Muscle of arm (tissue), 14 donors: ENCODE measurements at places on chromosomes 4 and X.

- DNase-seq, result no peak
These were observed 51.8 kb upstream of the ARX start for GRCh38 chrX:25067271-25068172.

- no peak for DNase-seq
These were observed 73.2 kb upstream of the C1QTNF7 start for GRCh38 chr4:15354371-15355297.

DNA sequence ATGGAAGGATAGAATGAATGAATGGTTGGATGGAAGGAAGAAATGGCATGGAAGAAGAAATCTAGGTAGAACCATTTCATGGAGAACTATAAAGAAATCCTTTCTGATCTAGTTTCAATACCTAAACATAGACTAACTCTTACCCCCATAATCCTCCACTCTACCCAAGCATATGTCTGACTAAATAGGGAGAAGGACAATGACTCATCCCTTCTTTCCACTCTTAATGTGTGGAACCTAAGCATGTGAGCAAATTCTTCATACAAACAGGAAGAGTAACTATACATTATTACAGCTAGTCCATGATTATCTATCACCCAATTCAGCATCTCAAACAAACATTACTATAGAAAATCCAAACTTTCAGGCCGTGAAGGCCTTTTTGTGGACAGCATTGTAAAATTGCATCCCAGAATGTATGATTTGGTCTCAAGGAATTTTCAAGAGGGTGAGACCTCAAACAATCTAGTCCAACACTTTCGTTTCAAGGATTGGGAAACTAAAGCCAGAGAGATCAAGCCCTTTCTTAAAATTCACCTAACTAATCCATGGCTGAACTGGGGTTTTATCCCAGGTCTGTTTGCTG lies 11.2 kb downstream of the C1QTNF7 start:
- no peak for DNase-seq

DNA sequence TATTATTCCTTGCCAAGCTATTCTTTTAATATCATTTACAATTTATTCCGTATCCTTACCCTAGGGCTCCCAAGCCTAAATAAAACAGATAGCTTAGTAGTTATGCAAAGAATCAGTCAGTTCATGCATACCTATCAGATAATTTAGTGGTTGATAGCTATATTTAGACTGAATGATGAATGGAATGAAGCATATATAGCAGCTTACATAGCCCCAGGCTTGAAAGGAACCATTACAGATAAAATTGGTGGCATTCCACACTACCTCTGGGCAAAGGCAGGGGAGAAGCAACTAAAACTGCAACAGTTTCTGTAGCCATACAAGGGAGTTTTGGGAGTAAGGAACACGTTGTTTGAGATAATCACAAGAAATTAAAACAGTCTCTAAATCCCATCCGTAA lies 2.7 kb downstream of the ACE2 start:
- no peak for DNase-seq

GRCh38 chr4:15010038-15010585 lies 7.8 kb downstream of the CPEB2 start:
- DNase-seq, result no peak

DNA sequence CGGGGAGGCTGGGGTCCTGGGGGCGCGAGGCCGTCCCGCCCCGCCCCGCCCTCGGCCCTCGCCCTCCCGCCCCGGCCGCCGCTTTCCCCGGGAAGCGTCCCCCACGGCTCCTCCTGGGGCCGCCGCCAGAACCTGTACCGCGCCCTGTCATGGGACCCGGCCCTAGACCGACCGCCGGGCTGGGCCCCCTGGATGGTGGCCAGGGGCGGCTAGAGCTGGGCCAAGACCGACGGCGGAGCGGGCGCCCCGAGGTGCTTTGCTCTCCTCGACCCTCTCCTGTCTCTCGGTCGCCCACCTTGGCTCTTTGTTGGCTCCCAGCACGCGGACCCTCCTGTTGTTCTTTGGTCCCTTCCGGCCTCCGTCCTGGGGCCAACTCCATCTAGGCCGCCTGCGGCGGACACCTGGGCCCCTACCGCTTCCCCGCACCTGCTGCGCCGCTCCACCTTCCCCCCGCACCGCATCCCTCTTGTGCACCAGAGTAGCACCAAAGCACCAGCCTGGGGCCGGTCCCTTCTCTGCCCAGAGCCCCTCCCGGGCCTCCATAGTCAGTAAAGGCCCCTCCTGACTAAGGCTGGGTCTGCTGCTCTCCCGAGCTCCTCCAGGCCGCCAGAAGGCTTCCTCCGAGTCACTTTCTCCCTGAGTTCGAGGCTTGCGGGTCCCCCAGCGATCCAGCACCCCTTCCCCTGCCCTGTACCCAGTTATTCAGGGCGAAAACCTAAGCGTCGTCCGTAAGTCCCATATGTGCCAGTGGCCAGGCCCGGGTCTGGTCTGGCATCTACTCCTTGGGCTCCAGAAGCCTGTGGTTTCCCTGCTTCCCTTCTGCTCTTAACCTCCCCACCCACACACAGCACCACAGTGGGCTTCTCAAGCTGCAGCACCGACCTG lies 587 bp downstream of the TACC3 start:
- no peak for DNase-seq

- DNase-seq, result no peak
These were observed 4.8 kb upstream of the TIMP1 start for GRCh38 chrX:47577424-47577823.

DNA sequence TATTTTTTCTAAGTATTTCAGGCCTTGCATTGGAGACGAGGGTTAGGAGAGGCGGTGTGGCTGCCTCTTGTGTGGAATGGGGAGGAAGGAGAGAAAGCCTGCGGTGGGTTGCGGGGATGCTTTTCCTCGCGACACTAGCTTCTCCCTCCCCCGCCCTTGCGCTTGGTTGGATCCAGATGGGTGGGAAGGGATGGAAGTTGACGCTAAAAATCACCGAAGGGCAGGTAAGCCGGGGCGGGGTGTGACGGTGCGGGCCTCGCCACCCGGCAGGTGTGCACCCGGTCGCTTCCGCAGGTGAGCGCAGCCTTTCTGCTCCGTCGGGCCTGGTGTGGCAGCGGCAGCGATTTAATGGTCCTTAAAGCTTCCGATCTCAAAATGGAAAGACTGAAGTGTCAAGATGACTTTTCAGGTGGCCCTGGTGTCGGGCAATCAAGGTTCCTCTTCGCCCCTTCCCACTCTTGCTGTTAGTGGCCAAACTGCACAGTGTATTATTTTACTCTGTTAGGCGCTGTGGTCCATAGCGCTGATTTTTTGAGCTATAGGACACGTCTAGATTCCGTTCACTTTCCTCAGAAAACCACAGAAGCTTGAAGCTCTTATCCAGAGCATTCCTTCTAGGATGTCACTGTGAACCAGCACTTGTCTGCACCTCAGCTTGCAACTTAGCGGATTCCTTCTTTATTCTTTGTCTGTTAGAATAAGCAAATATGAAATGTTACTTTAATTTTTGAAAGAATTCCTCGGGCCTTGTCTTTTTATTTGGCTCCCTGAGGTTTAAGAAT lies 765 bp downstream of the ENOPH1 start:
- DNase-seq, result peak; percentile 15

- DNase-seq, result no peak
These were observed 17.8 kb upstream of the STOX2 start for GRCh38 chr4:183887351-183887750.

DNA sequence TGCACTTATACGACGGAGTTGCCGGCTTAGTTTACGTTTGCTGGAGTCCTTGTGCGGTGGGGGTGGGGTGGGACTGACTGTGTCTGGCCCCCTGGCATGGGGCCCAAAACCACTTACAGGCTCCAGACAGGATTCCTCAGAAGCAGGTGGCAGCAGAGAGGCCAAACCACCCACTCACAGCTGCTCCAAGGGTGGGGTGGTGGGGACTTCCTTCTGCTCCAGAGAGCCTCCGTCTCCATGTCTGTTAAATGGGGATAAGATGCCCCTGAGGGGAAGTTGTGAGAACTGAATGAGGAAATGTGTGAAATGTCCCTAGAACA lies 36.7 kb downstream of the PSAPL1 start:
- peak; percentile 47 for DNase-seq

GRCh38 chr4:183249854-183250253 lies 70.2 kb downstream of the CLDN22 start:
- DNase-seq, result no peak

- DNase-seq, result no peak
These were observed 50.1 kb upstream of the SGMS2 start for GRCh38 chr4:107774681-107775080.

DNA sequence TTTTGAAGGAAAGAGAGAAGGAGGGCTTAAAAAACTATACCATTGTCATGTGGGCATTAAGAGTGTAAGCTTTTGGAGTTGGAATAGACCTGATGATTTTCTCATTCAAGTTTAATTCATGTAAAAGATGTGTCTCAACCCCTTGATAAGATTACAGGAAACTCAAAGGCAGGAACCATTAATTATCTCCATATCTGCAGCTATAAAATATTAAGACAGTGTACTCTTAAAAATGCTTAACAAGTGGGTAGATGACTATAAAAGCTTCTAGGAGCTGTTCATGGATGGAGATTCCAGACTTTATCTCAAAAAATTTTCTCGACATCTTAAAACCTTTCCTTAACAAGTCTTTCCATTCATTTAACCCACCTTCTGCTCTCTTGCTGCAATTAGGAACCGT lies 208.3 kb downstream of the PALLD start:
- no peak for DNase-seq

DNA sequence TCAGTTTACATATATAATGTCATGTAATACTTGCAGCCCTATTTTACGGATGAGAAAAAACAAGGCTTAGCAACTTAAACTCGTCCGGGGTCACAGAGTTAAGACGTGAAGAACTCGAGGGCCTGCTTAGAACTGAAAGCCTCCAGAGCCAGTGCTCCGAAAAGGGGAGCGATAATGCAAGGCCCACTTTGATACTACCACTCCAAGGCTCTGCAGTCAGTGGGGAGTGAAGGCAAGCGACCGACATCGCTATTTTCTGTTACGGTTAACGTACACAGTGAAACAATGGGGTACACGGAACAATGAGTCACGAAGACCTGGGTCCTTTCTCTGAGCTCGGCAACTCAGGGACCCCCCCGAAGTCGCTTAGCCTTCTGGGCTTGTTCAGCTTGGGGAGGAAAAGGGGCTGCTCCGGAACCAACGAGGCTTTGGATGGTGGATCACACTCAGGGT lies 965 bp downstream of the PPA2 start:
- DNase-seq, result no peak

- DNase-seq, result no peak
These were observed 244.2 kb upstream of the GRID2 start for GRCh38 chr4:92059615-92060014.

- peak; percentile 71 for DNase-seq
These were observed 4.9 kb downstream of the ELF2 start for GRCh38 chr4:139171876-139172691.

DNA sequence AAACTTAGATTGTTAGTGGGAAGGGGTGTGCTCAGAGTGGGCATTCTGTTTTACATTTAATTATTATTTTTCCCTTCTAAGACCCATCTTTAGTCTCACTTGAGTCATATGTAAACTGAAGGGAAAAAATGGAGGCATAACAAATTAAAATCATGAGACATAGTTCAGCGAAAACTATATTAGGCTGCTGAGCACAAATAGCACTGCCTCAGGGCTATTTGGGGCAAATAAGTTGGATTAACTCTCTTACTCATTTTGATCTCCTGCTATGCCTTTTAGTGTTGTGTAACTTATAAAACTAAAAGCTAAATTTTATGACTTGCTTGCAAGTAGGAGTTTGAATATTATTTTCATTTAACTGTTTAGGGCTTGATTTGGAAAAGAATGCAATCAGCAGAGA lies 1329.2 kb upstream of the PCDH7 start:
- no peak for DNase-seq

DNA sequence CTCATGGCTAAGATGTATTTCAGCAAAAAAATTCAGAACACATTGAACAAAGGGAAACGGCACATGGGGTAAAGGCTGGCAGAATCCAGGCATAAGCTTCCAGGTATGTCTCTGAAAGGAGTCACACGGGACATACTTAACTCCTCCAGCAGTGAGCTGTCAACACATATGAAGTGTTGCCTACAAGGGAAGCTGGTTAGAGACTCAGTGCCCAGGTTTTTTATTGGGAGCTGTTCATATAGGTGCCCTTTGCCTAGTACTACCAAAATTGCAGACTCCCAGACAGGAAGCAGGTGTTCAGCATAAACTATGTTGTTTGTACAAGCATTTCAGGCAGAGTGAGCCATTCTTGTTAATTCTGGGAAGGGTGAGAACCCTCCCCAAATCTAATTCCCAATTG lies 77.4 kb upstream of the PUDP start:
- no peak for DNase-seq

DNA sequence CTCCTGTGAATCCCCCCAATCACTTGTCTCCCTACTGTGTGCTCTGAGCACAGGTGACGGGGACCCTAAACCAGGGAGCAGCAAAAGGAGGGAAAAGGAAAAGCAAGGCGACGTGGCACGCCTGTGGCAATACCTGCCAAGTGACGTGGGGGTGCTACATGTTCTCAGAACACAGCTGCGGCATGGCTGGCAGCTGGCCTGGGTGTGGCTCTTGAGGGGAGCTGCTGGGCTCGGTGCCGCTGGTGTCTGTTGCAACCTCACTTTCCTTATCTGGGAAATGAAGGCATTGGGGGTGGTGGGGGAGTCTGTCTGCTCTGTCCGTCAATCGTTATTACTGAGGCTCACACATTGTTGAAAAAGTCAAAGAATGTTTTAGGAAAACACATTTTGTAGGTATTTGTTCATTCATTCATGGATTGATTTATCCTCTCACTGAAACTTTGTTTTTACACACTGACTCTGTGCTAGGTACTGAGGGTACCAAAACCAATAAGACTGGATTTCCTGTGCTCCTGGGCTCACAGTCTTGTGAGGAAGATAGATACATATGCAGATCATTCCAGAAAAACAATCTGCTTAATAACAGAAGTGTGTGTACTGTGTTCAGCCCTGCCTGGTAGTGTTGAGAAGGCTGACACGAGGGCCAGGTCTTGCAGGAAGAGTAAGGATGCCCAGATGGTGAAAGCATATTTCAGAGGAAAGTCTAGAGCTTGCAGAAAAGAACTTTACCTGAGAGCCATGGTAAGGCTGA lies 217.6 kb downstream of the PTTG2 start:
- peak; percentile 46 for DNase-seq

- DNase-seq, result no peak
These were observed 252.6 kb upstream of the ETNPPL start for GRCh38 chr4:109015413-109015810.

- DNase-seq, result peak; percentile 58
These were observed 157.9 kb downstream of the DCAF12L1 start for GRCh38 chrX:126394681-126395080.
